ENCODE measurements at places on chromosomes 4 and X.

- DNase-seq: peak; percentile 3
Observed at GRCh38 chr4:100493756-100494155, 24.1 kb downstream of the EMCN start.

DNA sequence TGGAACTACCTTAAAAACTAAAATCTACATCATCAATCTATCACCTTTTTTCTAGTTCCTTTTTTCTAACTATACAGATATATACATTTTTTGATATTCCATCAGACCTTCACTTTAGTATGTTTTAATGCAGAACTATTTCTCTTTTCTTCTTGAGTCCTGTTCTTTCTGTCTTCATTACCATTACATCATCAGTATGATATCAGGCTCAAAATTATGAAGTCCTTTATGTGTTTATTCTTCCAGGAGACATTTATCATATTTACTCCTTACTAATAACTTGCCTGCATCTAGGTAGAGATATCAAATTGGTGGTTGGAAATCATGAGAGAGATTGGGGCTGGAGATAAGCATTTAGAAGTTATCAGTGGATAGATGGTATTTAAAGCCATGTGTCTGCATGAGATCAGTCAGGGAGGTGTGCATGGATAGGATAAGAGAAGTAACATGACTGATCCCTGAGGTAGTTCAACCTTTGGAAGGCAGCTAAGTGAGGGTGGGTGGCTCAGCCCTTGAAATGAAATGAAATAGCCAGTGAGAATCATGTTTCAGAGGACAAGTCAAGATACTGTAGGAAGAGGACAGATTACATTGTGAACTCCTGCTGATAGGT, 43.1 kb downstream of the MRPL1 start:
- no peak for DNase-seq

- no peak for DNase-seq
Observed at GRCh38 chrX:80246271-80246670, 174.0 kb upstream of the TENT5D start.

- peak; percentile 62 for DNase-seq
Observed at GRCh38 chr4:24024605-24025004, 134.8 kb upstream of the PPARGC1A start.

DNA sequence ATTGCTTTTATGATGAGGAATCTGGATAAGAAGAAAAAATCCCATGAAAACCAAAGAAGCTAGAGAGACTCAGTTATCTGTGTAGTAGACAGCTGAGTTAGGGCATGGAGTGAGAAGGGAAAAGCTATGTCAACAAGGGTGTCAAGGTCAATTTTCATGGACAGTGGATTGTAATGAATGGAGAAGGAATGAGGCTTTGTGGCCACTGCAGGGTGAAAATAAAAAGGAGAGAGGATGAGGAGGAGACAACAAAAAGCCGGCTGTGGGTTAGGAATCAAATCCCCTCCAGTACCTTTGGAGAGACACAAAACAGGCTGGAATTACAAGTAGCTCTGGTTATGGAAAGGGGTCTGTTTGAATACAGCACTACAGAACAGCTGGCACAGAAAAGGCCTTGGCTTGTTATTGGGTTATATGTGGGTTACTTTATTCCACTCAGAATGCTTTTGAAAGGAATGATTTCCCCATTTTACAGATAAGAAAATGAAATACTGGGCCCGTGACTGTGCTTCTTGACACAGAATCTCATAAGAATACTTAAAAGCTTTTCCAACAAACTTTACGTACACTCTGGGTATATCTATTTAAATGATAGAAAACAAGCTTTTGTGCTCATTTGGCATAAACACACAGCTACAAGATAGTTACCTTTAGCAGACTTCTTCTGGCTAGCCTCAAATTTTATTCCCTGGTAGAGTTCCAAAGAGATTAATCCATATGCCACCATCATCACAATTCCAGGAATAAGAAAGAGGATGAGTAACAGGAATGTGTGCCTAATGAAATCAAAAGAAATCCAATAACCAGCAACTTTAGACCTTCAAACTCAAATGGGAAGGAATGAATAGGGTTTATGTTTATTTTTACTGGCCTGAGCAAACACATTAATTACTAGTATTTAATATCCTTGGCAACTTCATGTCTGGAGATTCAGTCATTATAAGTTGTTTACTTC, 7.5 kb downstream of the CCKAR start:
- no peak for DNase-seq

- no peak for DNase-seq
Observed at GRCh38 chr4:4591071-4591470, 49.2 kb upstream of the STX18 start.

GRCh38 chrX:64204252-64204651, 1.3 kb downstream of the AMER1 start:
- no peak for DNase-seq

- no peak for DNase-seq
Observed at GRCh38 chrX:47380268-47380667, 9.9 kb downstream of the ZNF157 start.

DNA sequence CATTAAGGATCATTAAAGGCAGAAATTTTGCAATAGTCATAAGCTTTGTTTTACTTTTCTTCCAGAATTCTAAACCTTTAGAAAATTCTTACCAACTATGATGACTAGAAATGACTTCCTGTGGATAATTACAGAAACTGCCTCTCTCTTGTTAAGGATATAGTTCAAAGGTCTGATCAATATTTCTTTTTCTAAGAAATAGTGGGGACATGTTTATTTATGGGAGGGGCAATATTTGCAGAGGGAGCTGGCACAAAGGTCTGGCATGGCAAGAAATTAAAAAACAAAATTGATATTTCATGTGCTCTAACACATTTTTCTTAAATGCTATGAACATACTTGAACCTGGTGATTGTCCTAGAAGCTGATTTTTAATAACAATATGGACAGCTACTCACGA, 448.9 kb downstream of the KCTD8 start:
- no peak for DNase-seq

GRCh38 chrX:110245011-110245410, 72.9 kb downstream of the AMMECR1 start:
- no peak for DNase-seq

DNA sequence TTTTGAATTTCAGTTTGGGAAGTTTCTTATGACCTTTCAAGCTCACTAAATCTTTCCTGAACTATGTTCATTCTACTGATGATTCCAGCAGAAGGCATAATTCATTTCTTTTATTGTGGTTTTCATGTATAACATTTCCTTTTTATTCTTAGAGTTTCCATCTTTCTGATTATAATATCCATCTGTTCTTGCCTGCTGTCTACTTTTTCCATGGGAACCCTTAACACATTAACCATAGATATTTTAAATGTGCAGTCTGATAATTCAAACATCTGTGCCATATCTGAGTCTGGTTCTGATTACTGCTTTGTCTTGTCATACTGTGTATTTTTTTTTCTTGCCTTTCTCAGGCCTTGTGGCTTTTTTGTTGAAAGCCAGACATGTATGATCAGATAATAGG, 234.7 kb downstream of the COX7B2 start:
- DNase-seq: no peak

- peak; percentile 64 for DNase-seq
Observed at GRCh38 chr4:15691346-15692135, 9.9 kb downstream of the FAM200B start.

DNA sequence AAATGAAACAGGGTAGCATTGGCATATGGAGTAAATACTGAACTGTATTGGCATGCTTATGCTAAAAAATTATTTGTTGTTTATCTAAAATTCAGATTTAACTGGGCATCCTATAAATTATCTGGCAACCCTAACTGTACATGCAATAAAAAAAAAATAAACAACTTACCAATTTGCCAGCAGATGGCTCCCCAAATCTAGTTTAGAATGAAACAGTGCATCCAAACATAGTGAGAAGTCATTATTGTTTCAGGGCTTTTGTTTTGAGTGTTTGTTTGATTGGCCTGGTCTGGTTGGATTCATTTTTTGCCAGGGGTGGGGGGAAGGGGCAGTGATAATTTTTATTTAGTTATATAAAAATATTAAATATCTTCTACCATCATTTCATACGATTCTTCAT, 12.8 kb upstream of the NSUN7 start:
- peak; percentile 70 for DNase-seq

GRCh38 chr4:73098016-73098415, 28.5 kb upstream of the COX18 start:
- DNase-seq: no peak

DNA sequence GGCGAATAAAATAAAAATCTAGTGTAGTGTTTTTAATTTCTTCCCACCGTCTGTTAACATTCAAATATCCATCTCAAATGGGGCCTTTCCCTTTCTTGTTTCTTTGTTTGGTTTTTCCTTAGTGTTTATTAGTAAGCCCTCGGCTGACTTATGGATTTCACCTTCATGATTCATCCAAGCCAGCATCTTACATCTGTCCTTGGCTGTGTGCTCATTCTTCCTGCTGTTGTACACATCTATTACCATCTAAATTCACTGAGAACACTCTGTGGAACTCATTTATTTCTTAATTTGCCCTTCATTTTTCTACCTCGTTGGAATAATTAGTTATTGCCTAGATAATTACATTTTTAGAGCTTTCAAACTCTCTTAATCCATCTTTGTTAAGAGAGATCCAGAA, 84.9 kb downstream of the SPCS3 start:
- peak; percentile 73 for DNase-seq

DNA sequence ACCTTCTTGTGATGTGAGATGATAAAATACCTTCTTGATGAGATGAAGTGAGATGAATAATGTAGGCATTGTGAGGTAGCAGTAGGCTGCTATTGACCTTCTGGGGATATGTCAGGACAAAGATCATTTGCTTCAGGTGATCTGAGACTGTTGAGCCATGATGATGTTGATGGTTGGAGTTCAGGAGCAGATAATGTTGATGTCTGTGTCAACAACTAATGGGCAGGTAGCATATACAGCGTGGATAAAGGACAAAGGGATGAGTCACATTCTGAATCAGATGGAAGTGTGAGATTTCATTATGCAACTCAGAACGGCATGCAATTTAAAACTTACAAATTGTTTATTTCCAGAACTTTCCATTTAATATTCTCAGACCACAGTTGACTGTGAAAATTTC, 57.3 kb downstream of the RAP1GDS1 start:
- peak; percentile 13 for DNase-seq

DNA sequence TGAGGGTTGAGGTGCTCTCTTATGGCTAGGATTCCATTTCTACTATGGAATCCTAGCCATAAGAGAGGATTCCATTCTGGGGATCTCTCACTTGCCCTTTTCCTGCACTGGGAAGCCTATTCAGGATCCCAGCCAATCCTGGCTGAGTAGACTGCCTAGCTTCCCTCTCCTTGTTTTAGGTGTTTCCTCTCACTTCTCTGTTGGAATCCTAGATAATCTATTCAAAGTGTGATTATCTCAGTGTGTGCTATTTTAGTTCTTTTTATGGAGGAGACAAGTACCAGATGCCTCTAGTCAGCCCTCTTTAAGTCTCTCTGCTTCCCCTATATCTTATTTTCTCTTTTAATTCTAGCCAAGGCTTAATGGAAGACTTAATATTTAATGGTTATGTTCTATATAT, 34.5 kb upstream of the DDIT4L start:
- no peak for DNase-seq

GRCh38 chrX:70769659-70770227, 138.8 kb downstream of the TEX11 start:
- peak; percentile 13 for DNase-seq

- no peak for DNase-seq
Observed at GRCh38 chrX:149760965-149761364, 12.9 kb upstream of the HSFX1 start.

DNA sequence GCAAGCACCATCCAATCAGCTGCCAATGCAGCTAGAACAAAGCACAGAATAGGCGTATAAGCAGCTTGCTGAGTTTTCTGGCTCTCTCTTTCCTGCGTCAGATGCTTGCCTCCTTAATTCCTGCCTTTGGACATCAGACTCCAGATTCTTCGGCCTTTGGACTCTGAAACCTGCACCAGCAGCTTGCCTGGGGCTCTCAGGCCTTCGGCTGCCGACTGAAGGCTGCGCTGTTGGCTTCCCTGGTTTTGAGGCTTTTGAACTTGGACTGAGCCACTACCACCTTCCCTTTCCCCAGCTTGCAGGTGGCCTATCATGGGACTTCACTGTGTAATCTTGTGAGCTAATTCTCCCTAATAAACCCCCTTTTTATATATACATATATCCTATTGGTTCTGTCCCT, 6.1 kb downstream of the TMEM192 start:
- no peak for DNase-seq

- DNase-seq: no peak
Observed at GRCh38 chr4:79198951-79199587, 126.8 kb downstream of the NAA11 start.

DNA sequence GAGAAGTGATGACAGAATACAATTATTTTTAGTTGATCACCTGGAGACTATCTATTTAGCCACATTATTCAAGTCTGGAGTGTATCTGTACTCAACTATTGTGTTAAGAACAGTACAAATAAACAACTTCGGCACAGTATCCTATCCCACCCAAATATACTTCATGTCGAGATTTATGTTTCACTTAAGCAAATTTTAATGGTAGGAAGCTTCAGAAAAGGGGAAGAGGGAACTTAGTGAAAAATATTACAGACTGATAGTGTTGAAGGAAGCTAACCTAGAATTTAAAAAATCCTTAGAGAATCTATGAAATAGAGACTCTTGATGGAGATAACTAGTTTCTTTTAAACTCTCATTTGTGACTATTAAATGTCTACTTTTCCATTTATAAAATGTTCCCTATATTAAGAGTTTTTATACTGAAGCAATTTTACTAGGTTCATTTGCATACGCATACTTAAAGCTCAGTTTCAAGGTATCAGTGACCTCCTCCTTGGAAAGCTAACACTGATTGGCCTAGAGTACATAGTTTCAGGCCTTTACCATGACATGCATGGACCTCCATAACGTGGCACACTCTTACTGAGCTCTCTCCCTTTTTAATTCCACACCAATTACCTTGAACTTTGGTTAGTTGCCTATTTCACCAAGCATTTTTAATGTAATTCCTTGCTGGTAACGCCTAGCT, 197.7 kb downstream of the CAMK2D start:
- DNase-seq: no peak

- DNase-seq: no peak
Observed at GRCh38 chrX:118523920-118524319, 28.3 kb downstream of the DOCK11 start.

- no peak for DNase-seq
Observed at GRCh38 chr4:142243255-142243654, 602.8 kb downstream of the INPP4B start.

GRCh38 chr4:4386736-4387392, at the start of gene NSG1:
NSG1 (plus strand) TSS chr4:4387102; CDS start chr4:4387630, 528 bp downstream.
- DNase-seq: peak; percentile 17

GRCh38 chrX:18348047-18348446, 6.4 kb downstream of the SCML2 start:
- no peak for DNase-seq

DNA sequence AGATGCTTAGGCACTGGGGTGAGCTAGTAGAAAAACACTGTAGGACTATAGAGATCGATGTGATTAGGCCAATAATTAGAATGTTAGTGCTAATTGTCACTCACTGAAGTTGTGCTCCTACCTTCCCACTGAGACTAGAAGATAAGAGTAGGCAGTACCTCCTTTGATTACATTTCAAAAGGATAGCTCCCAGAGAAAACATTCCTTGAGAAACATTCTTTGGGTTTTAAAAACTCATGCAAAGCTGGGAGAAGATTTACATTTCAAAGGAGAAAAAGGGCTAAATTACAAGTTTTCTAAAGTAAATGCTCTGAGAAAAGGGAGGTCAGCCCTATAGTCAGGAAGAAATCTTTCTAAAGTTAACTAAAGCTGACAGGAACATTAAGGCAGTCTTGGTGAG, 860.3 kb upstream of the NDST4 start:
- no peak for DNase-seq
